ENCODE measurements at places on chromosomes 6 and 20. TPM values are rescaled to one million over a fixed set of nuclear protein-coding genes. Genes with fewer than 3 reads are reported as not detected.

DNA sequence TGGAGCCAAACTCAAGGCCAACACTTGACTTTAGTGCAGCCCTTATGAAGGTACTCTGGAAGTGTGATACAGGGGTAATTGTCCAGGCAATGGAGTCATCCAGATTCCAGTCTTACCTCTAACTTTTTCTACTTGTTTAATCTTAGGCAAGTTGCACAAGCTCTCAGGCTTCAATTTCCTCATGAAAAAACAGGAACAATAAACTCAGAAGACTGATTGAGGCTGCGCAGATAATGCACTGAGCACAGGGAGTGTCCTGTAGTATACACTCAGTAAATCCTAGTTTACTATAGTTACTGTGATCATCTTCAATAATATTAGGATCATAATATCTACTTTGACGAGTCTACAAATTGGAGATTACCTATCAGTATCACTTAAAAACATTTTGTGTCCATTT, 127.5 kb upstream of the SMLR1 start:
- DNase-seq = no peak
- no peak overlapping the region for H3K4me3 ChIP-seq
- H3K36me3 ChIP-seq = no peaks in the 10 kb centered on the region
- H3K27me3 ChIP-seq = no peaks in the 10 kb centered on the region
- H3K27ac ChIP-seq = no peak overlapping the region

DNA sequence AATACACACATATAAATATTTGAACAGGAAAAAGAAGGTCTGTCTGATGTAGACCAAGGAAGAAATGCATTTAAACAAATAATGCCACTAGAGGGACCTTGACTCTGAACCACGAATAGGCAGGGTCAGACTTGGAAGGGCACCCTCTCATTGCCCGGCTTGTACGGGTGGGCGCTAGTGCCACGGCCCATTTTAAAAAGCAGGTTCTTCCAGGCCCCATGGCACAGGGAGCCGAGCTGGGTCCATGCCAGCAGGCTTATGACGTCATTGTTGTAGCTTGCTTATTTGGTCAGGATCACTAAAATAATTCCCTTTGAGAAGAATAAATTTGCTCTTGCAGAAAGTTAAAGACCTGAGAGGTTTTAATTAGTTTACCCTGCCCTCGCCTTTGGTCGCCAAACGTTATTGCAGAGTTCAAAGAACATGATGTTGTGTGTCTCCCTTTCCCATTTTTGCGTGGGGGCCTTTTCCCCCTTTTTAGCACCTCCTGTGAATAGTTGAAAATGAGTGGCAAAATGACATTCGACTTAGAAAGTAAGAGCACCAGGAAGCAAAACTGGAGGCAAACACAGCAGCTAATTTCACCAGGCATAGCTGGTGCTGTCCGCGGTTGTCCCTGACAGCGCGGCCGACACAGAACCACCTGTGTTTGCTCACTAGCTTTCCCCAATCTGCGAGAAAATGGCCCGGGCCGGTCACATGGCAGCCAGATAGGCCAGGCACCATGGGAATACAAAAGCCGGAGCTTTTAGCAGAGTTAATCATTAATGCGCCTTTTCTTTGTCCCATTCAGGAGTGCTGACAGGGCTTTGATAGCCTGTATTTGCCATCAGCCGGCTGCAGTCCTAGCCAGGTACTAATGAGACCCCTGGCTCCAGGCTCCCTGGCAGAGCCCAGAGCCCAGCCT, 93.8 kb downstream of the FOXA2 start:
- no peak for DNase-seq
- no peaks in the 10 kb centered on the region for H3K36me3 ChIP-seq
- no peaks in the 10 kb centered on the region for H3K4me1 ChIP-seq
- H3K4me3 ChIP-seq = no peak overlapping the region

GRCh38 chr20:23203310-23203709, 117.2 kb upstream of the CD93 start:
- peaks cover 11% of the 10 kb centered on the region for H3K4me1 ChIP-seq
- no peak overlapping the region for H3K4me3 ChIP-seq
- H3K27ac ChIP-seq = no peak overlapping the region
- no peak for DNase-seq
- H3K27me3 ChIP-seq = no peaks in the 10 kb centered on the region

GRCh38 chr20:41178904-41179432, 41.6 kb downstream of the PLCG1 start:
- H3K4me1 ChIP-seq = peaks cover 53% of the 10 kb centered on the region
- DNase-seq = no peak
- peak overlapping the region; percentile 71 for H3K27ac ChIP-seq
- H3K4me3 ChIP-seq = no peak overlapping the region
- peaks cover 39% of the 10 kb centered on the region for H3K36me3 ChIP-seq

GRCh38 chr20:19095762-19096161, 116.7 kb upstream of the SLC24A3 start:
- H3K27me3 ChIP-seq = no peaks in the 10 kb centered on the region
- H3K27ac ChIP-seq = no peak overlapping the region
- H3K4me3 ChIP-seq = no peak overlapping the region
- no peak for DNase-seq

DNA sequence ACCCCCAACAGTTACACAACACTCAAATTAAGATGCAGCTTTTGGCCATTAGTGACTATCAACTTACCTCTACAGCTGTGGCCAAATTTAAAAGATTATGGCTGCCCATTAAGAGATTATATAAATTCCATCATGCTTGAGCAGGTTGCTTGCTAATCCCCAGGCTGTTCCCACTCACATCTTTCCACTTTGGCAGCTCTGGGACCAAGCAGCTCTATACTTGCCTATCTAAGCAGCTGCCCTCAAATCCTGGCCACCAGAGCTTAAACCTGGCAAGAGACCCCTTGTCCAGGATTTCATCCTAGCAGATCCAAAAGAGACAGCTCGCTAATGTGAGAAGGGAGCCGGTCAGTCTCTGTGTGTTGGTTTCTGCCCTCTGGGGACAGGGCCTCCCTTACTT, 127.9 kb downstream of the SLC23A2 start:
- H3K36me3 ChIP-seq = peaks cover 64% of the 10 kb centered on the region
- no peaks in the 10 kb centered on the region for H3K27me3 ChIP-seq
- no peak overlapping the region for H3K27ac ChIP-seq
- no peaks in the 10 kb centered on the region for H3K4me1 ChIP-seq

DNA sequence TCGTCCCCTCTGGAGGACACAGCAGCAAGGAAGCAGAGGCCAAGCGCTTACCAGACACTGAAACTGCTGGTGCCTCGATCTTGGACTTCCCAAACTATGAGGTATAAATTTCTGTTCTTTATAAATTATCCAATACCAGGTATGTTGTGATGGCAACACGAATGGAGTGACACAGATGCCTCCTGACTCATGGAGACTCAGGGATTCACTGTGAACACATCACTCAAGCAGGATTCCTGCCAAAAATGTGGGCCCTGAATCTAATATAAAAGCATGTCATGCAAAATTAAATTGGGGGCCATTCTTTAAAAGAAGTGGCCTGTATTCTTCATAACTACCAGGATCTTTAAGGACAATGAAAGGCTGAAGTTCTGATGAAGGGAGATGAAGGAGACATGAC, 52.5 kb upstream of the SLC22A23 start:
- DNase-seq = no peak
- no peaks in the 10 kb centered on the region for H3K4me1 ChIP-seq
- no peaks in the 10 kb centered on the region for H3K27me3 ChIP-seq
- H3K36me3 ChIP-seq = no peaks in the 10 kb centered on the region
- no peak overlapping the region for H3K27ac ChIP-seq
- H3K4me3 ChIP-seq = no peak overlapping the region

DNA sequence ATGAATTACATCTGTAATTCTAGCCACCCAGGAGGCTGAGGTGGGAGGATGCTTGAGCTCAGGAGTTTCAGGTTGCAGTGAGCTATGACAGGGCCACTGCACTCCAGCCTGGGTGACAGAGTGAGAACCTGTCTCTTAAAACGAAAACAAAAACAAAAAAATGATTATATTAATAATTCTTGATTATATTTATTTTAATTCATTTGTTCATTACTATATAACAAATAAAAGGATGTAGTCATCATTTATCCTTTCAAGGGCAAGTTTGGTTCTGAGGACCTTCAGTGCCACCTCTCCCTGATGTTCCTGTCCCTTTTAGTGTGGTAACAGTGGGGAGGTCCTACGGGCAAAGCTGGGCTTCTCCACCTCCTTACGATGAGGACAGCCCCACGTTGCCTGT, 167.1 kb upstream of the SCGN start:
- H3K27ac ChIP-seq = no peak overlapping the region
- H3K4me1 ChIP-seq = no peaks in the 10 kb centered on the region
- H3K36me3 ChIP-seq = no peaks in the 10 kb centered on the region
- H3K27me3 ChIP-seq = no peaks in the 10 kb centered on the region
- no peak overlapping the region for H3K4me3 ChIP-seq
- DNase-seq = no peak

Gene AIF1
- total RNA-seq = 9.5 TPM

Gene TRIM31
- not detected for total RNA-seq

Gene MBOAT1
- 0.89 TPM for total RNA-seq

Gene TNXB
- total RNA-seq = 24.7 TPM
